ENCODE measurements at places on chromosomes 3 and 15. TPM values are rescaled to one million over a fixed set of nuclear protein-coding genes. Genes with fewer than 3 reads are reported as not detected.

- peak; percentile 60 for DNase-seq
Observed at GRCh38 chr3:150359381-150359780, 48.7 kb upstream of the TSC22D2 start.

DNA sequence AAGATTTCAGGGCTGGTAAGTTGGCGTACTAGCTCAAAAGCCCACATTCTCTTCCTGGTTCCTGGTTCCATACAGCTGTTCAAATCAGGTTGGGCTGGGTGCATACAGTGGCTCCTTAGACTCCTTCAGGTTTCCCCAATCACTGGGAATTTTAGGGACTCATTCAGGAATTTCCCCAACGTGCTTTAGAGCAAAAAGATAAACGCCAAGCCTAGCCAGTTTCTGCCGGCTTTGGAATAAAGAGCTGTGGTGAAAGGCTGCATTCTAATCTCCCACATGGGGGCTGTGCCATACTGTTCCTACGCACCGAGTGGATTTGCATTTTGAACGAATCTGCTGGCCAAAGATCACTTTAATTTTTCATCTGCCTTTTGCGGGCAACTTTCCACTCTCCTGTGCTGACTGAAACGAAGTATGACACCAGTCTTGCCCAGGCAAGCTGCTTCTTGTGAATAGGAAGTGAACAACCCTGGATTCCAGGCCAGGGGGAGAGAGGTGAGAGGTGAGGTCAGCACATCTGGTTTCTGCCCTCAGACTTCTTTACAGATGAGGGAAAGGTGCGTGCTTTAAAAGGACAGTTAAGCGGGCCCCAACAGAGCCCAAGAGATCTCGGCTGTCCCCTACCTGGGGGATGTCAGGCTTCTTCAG, 184.2 kb upstream of the PDZRN3 start:
- DNase-seq: no peak

Gene SERINC4
- not detected for total RNA-seq

Gene CNTN3
- total RNA-seq: 18.5 TPM

GRCh38 chr15:81032355-81032754, 31.6 kb downstream of the TLNRD1 start:
- no peak for DNase-seq

Gene TRH
- not detected for total RNA-seq

Gene ERC2
- total RNA-seq: not detected

Gene LRRIQ4
- total RNA-seq: not detected

GRCh38 chr3:63607716-63608115, 44.8 kb upstream of the SNTN start:
- no peak for DNase-seq

Gene ABI3BP
- 16.8 TPM for total RNA-seq

DNA sequence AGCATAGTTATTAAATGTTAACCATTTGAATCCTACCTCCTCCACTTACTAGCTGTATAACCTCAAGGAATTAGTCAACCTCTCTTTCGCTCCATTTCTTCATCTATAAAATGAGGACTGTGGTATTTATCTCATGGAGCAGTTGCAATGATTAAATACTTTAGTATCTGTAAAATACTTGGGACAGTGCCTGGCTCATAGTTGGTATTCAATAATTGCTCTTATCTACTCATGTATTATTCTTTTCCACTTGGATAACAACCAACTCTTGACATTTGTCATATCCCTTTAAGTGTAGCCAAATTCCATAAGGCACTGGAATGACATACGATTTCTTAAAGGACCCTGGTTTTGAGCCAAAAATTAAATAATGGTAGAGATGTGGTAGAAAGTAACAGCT, 72.0 kb downstream of the FSIP1 start:
- DNase-seq: no peak

DNA sequence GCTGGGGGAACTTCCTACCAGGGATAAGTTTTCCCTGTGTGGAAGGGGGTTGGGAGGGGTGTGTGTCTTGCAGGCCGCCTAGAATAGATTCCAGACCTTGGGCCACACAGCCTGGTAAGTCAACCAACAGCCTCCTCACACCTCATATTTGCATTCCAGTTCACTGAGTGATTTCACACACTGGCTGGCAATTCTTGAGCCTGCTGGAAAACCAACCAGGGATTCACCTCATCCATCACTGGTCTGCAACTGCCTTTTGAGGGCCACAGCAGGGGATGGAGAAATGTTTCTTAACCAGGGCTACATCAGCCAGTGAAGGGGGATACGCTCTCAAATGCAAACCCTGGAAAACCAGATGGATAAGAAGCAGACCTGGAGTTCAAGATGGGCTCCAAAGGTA, 2.0 kb downstream of the FSTL1 start:
- peak; percentile 93 for DNase-seq

DNA sequence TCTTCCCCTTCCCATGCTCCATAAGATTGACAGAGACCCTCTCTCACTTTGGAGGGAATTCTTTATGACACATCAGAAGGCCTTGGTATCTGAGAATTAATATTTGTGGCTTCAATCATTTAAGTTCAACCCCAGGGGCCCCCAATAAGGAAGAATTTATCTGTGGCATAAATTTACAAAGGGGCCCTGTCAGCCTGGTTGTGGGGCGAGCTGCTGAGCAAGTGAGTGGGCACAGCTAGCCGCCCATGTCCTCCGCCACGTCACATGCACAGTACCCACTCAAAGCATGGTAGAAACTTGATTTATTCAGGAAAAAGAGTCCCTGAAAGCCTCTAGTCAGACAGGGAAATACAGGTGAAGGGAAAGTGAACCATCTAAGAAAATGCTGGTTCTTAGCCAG, 13.3 kb downstream of the PLXNB1 start:
- no peak for DNase-seq

Gene IGSF11
- total RNA-seq: not detected

DNA sequence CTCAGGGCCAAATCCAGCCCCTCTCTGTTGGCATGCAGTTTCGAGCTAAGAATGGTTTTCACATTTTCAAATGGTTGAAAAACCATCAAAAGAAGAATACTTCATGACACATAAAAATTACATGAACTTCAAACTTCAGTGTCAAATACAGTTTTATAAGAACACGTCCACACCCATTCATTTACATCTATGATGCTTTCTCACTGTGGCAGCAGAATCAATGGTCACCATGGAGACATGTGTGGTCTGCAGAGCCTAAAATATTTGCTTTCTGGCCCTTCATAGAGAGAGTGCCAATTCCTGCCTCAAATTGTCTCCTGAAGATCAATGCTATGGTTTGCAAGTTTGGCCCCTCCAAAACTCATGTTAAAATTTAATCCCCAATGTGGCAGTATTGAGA, 405.8 kb downstream of the OCA2 start:
- DNase-seq: no peak

GRCh38 chr3:193452338-193452737, 73.8 kb upstream of the ATP13A5 start:
- peak; percentile 18 for DNase-seq

GRCh38 chr3:196227629-196228493, 11.5 kb downstream of the SLC51A start:
- DNase-seq: peak; percentile 53

DNA sequence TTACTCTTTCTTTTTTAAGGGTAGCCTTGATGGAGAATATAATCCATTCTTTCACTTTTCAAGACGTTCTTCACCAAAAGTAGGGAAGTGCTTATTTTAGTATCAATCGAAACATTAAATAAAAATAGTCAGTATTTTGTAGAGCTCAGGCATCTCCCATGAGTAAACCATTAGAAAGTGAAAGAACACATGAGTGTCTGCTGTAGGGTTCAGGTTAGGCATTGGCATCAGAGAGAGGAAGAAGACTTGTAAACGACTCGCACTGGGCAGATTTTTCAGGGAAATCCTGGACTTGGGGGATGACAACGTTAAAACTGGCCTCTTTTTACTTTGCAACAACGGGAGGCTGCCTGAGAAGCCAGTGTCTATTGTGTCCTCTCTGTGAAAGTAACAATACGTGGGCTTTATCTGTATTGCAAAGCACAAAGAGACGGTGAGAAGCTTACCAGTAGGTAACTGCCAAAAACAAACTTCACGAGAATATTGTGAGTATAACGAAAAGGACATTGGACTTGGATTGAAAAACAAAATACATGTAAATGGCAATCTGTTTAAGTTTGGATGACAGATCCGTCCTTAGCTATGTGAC, 451.7 kb downstream of the PYDC2 start:
- DNase-seq: no peak

Measured in GM23248 (cell line).